Mucosa of gallbladder (tissue), 1 donor: ENCODE measurements at places on chromosomes 5 and 9.

- DNase-seq, result peak; percentile 73
These were observed 22.3 kb upstream of the HMCN2 start for GRCh38 chr9:130243015-130243881.

DNA sequence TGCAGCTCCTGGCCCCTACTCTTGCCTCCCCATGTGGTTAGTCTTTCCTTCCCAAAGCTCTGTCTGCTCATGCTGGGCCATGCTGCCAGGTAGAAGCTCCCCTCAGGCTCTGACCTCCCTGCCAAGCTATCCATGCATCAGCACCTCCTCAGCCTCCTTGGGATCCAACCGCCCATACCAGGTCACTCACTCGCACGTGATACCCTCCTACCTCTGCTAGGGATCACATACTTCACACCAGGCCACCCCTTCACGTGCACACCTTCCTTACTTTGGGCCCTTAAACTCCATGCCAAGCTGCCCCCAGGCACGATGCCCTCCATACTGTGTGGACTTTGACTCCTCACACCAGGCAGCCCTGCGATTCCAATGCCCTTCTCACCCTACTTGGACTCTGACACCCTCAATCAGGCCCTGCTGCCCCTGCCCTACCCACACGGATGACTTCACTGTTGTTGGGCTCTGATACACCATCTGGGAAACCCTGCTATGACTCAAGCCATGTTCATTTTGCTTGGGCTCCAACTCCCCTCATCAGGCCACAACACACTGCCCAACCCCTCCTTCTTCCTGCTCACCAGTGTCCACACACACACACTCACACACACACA lies 34.1 kb downstream of the ZNF483 start:
- DNase-seq, result peak; percentile 22

DNA sequence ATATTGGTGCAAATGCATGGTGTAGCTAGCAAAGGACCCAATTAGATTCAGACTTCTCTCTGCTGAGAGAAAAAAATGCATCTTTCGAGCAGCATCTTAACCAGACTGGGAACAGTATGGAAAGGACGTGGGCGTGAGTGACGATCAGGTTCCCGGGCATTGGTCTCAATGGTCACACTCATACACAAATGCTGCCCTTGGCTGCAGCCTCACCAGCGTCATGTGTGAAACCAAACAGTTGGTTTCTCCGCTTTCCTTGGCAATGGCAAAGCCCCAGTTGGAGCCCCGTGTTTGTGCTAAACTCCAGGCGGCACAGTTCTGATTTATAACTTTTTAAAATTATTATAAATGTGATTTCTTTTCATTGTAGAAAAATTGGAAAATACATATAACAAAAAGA lies 237.8 kb downstream of the SEC61B start:
- DNase-seq, result no peak

DNA sequence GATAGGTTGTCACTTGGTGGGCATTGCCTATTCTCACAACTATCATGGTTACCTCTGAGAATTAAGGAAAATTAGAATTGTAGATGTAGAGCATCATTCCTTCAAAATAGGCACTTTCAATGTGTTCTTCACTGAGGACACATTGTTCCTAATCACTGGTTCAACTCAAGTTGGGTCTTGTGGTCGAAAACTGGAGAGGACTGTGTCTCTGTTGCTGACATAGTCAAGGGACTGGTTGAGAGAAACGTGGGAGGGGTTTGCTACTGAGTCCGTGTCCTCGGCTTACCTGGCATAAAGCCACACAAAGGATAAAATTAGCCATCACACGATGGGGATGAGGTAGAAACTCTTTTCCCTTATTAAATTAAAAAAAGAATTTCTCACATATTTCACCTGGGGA lies 205.9 kb upstream of the CD180 start:
- no peak for DNase-seq

DNA sequence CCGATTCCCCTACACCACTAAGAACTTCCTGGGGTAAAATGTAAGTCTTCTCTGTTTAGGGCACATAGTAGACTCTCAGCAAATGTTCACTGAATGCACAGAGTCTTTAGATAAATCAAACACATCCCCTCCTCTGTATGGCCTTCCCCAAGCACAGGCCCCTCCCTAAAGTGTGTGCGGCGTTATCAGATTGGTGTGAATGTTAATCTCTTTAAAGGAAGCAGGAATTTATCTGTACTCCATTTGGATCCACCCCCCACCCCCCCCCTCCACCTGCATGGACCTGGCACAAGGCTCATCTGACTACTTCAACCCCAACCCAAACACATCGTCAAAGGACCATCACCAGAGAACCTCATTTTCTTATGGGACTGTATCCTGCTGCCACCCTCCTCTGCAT lies 6.3 kb downstream of the PCDH1 start:
- no peak for DNase-seq
